Activated T-helper 1 cell treated with anti-CD3 and anti-CD28 coated beads, Interleukin-12 subunit alpha, Interleukin-12 subunit beta, Interleukin-2, Interleukin-4 antibody, amounts not matched to agents 30 ng/mL and 10 ng/mL and 1 ng/mL, durations not matched to agents 14 hours and 24 hours and 36 hours (primary cell): ENCODE measurements at places on chromosomes 1 and 21.

GRCh38 chr1:157181258-157181657, 43.1 kb upstream of the ETV3 start:
- DNase-seq, result no peak

DNA sequence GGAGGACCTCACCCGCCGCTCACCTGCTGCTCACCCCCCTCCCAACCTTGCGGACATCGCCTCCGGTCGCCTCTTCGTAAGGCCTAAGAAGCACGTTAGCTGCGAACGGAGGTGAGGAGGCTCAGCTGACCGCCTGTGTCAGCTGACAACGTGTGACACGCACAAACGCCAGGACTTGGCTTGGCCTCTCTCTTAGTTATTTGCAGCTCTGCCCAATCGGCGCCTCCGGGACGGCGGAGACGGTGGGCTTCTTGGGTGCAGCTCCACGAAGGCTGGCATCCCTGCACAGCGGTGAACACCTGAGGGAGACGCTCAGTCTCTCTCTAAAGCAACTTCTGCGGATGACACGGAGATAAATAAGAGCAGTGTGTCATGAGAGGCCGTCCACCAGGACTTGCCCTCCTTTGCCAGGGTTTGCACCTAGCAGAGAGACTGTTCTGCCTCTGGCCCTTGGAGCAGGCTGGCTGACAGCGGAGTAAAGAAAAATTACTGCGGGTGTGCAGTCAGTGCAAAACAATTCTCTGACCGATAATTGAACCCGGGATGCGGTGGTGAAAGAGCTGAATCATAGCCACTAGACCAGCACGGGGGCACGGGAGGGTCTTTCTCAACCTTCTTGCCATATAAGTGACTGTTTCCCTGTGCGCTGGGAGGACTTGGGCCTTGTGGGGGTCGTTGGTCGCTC, 318.9 kb downstream of the FAM72C start:
- no peak for DNase-seq

DNA sequence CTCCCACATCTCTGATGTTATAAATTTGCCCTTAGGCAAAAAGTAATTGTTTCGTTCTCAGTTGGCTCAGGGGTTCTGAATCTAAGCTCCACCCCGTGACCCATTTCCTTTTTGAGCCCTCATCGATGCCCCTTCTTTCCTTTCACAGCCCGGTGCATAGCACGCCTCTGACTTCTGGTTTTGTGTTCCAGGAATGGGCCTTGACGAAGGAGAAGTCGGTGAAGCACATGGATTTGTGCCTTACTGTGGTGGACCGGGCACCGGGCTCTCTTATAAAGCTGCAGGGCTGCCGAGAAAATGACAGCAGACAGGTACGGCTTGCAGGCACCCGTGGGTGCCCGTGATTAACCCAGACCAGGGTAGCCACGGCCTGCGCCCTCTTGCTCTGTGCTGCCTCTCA, 151.9 kb downstream of the PGBD5 start:
- no peak for DNase-seq

GRCh38 chr1:192167011-192167410, 8.7 kb downstream of the RGS18 start:
- no peak for DNase-seq

GRCh38 chr1:8665833-8666232, 151.6 kb downstream of the RERE start:
- DNase-seq, result no peak

GRCh38 chr1:219580009-219580676, 32.8 kb downstream of the ZC3H11B start:
- no peak for DNase-seq

DNA sequence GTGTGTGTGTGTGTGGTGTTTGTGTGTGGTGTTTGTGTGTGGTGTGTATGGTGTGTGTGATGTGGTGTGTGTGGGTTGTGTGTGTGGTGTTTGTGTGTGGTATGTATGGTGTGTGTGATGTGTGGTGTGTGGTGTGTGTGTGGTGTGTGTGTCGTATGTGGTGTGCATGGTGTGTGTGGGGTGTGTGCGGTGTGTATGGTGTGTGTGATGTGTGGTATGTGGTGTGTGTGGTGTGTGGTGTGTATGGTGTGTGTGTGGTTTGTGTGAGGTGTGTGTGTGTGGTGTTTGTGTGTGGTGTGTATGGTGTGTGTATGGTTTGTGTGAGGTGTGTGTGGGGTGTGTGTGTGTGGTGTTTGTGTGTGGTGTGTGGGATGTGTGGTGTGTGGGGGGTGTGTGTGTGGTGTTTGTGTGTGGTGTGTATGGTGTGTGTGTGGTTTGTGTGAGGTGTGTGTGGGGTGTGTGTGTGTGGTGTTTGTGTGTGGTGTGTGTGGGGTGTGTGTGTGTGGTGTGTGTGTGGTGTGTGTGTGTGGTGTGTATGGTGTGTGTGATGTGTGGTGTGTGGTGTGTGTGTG, 106.2 kb upstream of the ADAR start:
- no peak for DNase-seq

DNA sequence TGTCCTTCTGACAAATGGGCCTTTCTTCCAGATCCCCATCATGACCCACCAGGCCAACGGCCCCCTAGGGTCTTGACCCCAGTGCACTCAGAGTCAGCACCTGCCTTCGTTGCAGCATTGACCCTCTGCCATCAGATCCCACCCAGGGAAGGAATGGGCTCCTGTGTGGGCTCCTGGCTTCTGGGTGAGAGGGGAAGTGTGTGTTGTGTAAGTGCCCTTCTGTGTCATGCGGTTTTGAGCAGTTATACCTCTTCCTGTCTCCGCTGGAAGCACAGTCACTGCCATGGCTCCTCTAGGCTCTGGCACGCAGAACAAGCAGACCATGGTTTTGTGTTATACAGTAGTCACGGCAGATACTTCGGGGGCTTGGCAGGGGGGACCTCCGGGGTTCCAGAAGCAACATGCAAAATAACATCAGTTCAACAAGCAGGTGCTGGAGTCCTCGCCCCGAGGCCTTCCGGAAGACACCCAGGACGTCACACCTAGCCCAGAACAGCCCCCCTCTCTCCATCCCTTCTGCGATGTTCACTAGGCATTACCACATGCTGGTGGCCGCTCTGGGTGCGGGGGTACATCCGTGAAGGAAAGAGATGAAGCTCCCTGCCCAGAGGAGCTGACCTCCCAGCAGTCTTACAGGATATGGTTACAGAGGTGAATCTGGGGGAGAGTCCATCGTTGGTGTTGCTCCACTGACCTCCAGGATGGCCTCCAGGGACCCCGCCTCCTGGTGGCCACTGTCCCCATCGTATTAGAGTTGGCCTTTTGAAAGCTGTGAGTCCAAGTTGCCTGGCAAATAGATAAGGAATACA, 17.4 kb upstream of the KCNAB2 start:
- peak; percentile 62 for DNase-seq
